Lower lobe of right lung (tissue), 2 donors: ENCODE measurements at places on chromosomes 2 and 18. TPM values are rescaled to one million over a fixed set of nuclear protein-coding genes. Genes with fewer than 3 reads are reported as not detected.

Gene IMPA2
- total RNA-seq: 54.2 TPM

Gene GPR39
- total RNA-seq: 11.2 TPM

Gene HOXD8
- 2.3 TPM for total RNA-seq

Gene IL36RN
- not detected for total RNA-seq

GRCh38 chr18:2653467-2653866, 2.1 kb upstream of the SMCHD1 start:
- no peak overlapping the region for H3K27ac ChIP-seq
- no peaks in the 10 kb centered on the region for H3K27me3 ChIP-seq

GRCh38 chr2:26001743-26002351, 19.6 kb upstream of the KIF3C start:
- H3K4me1 ChIP-seq: peaks cover 36% of the 10 kb centered on the region
- DNase-seq: peak; percentile 85
- no peak overlapping the region for H3K4me3 ChIP-seq

GRCh38 chr2:12083713-12084419, 337.4 kb downstream of the LPIN1 start:
- no peak for DNase-seq
- H3K36me3 ChIP-seq: no peaks in the 10 kb centered on the region
- H3K27ac ChIP-seq: no peak overlapping the region

DNA sequence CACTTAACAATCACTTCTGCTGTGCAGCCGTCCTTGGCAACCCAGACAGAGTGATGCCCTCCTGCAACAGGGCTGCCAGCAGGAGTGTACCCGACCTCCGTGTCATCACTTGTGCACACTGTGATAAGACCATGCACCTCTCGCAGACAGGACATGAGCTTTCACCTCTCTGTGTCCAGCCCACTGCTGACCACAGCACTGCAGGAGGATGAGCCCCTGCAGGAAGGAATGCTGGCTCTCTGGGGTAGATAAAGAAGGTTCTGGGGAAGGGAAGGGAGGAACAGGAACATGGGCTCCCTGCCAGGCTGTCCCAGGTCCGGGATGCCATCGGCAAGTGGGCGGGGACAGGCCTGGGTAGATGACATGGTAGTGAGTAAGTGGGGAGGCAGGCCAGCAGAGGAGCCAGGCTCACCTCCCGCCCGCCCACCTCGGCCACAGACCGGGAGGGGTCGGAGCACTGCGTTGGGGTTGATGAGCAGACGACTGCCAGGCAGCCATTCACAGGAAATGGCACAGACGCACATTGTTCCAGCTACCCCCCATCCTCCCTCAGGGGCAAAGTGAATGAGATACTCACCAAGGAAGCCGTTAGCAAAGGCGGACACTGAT, 18.6 kb upstream of the COL6A3 start:
- peaks cover 10% of the 10 kb centered on the region for H3K4me1 ChIP-seq
- H3K4me3 ChIP-seq: no peak overlapping the region
- no peaks in the 10 kb centered on the region for H3K36me3 ChIP-seq
- peaks cover 15% of the 10 kb centered on the region for H3K27me3 ChIP-seq
- no peak overlapping the region for H3K27ac ChIP-seq

- H3K27me3 ChIP-seq: no peaks in the 10 kb centered on the region
- H3K4me3 ChIP-seq: peak overlapping the region; percentile 92
- peak; percentile 76 for DNase-seq
- no peaks in the 10 kb centered on the region for H3K36me3 ChIP-seq
Measured at GRCh38 chr18:62523631-62524439, 1.0 kb downstream of the ZCCHC2 start.
